ENCODE measurements at places on chromosomes 6 and 20.

DNA sequence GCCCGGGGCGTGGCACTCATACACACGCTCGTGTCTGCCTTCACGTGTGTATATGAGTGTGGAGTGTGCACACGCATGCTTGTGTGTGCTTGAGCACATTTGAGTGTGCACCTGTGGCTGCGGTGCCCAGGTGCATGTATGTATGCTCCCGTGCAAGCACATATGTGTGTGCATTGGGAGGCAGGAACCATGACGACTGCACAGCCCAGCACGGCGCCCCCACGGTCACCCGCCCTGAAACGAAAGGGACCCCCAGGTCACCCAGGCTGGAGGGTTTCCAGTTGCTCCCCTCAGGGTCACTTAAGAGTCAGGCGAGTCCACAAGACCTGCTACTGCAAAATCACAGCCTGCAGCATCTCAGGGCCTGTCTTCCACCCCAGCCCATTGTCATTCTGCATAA lies 94.7 kb downstream of the YTHDF1 start:
- no peak for DNase-seq

- no peak for DNase-seq
Measured at GRCh38 chr6:54891536-54891935, 45.0 kb downstream of the FAM83B start.

DNA sequence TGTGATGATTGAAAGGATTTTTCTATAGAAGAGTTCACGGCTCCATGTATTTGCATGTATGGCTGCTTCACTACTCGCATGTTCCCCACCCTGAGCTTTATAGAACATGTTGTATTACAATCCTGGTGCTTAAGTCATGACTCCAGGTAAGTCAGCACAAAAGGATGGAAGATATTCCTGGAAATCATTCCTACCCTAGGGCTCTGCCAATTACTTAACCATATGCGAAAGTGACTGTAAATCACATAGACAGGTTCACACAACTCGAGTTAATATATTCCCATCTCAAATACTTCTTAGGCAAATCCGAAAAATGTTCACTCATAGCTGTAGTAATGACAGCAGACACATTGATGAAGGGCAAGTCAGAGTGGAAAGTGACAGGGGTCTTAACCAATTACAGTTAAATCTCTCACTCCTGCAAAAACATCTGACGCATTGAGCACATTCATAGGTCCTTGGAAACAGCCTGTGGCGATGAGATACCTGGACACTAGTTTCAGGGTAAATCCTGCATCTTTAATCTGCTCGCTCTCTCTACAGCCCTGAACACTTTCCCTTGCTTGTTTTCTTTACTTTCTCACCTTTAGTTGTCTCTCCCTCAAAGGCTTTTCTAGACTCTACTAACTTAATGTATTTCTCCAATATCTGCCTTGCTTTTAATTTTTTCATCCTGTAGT lies 35.1 kb downstream of the RNF217 start:
- no peak for DNase-seq

GRCh38 chr20:36065427-36065998 lies 89.0 kb upstream of the EPB41L1 start:
- DNase-seq: no peak

- DNase-seq: no peak
Measured at GRCh38 chr6:95599706-95600105, 22.4 kb downstream of the MANEA start.

GRCh38 chr6:45661661-45662060 lies 283.9 kb upstream of the SUPT3H start:
- DNase-seq: no peak

GRCh38 chr20:58839474-58839874 lies 11.2 kb downstream of the GNAS-AS1 start:
- DNase-seq: peak; percentile 22

DNA sequence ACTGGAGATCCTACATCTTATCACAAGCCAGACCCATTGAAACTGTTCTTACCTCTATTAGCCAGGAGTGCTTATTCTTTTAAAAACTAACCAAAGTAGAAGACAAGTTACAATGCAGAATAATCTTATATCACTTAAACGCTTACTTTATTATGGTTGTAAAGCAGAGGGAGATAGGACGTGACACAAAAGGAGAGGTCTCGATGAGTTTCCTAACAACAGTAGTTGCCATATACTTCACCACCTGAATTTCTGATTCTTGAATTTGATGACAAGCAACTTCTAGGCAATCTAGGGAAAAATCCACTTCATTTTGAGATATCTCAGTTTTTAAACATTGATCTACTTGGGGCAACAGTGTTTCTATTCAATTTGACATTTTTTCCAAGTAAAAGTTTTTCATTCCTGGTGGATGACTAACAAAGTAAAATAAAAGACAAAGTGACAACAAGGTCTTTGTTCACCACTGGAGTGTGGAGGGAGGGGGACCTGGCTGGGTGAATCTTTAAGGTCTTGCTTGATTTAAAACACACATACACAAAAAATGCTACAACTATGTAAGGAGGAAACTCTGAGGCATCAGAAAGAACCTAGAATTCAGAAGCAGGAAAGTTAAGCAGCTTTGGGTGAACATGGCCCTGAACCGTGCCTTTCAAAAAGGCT lies 110.9 kb downstream of the SMLR1 start:
- DNase-seq: no peak

- no peak for DNase-seq
Measured at GRCh38 chr6:34044945-34045595, 100.8 kb downstream of the GRM4 start.

GRCh38 chr20:62577490-62577836 lies 64.8 kb upstream of the SLCO4A1 start:
- no peak for DNase-seq

DNA sequence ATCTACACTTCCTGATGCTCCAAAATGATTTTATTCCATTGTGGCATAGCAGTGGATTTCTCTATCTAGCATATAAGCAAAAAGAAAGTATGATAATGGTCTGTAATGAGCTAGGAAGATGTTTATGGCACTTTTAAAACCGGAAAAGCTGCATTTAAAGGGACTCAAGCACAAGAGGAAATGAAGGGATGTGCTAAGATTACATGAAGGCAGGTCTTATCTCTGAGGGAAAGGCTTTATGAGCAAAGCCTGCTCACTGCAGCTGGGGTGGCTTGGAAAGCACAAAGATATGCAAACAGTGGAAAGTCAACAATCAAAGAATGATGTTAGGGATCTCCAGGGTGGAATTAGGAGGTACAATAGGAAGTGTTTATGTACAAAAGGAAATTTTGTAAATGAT lies 138.2 kb downstream of the TENT5A start:
- DNase-seq: no peak

DNA sequence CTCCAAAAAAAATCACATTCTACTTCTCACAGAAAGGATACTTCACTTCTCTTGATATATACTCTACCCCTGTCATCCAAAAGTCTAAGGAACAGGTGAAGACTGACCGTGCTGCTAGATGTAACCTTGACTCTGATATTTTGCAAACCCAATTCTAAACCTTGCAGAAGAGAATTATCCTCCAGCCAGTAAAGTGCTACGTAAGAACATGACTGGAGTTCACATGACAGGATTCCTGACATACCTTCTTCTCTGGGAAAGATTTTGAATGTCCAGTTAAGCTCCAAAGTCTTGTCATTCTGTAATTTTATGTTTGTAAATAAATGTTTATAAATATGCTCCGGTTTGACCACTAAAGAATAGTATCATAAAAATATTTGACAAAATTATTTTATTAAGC lies 35.8 kb downstream of the BTBD9 start:
- no peak for DNase-seq

- no peak for DNase-seq
Measured at GRCh38 chr6:138307352-138307751, 70.4 kb upstream of the SMIM28 start.

GRCh38 chr6:80976336-80976735 lies 776.1 kb downstream of the TENT5A start:
- DNase-seq: no peak

- DNase-seq: no peak
Measured at GRCh38 chr20:33320006-33320405, 37.0 kb downstream of the BPIFB1 start.
